ENCODE measurements at places on chromosomes 12 and 14.

- DNase-seq, result no peak
These were observed 5.8 kb upstream of the PSMC6 start for GRCh38 chr14:52701223-52701622.

DNA sequence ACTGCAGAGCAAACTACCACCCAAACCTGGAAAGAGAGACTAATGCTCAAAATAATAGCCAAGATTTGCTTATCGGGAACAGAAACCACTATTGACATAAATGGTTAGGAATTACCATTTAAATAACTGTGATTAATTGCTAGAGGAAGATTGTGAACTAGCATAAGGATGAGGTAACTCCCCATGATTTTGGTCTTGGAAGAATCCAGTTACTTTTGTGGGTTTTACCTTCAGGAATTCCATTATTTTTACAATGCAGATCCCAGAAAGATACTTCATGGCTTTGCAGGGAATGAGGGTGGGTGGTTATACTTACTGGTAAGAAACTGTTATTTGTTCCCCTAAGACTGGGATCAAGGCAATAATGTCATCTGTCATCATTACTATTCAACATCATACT lies 652.9 kb upstream of the FLRT2 start:
- DNase-seq, result no peak

- DNase-seq, result no peak
These were observed 65.1 kb downstream of the BAZ1A start for GRCh38 chr14:34810028-34810427.

DNA sequence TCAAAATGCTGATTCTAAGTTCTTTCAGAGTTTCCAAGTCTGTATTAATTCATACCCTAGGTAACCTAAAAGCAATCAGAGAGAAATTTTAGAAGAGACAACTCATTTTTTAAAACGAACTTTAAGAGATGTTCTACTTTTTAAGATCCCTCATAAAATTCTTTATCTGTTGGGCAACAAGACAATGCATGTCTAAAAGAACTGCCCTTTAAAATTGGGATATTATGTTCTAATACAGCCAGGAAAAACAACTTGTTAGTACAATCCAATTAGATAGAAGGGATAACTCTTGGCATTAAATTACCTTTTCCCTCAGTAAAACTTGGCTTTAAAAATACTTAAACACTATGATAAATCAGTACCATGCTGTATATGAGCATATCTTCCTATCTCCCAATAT lies 15.6 kb downstream of the DICER1 start:
- DNase-seq, result no peak

- DNase-seq, result no peak
These were observed 209.3 kb downstream of the TTC8 start for GRCh38 chr14:89033756-89034155.

GRCh38 chr12:92921877-92922276 lies 7.2 kb downstream of the EEA1 start:
- no peak for DNase-seq

GRCh38 chr14:61145034-61145902 lies 135.9 kb downstream of the TMEM30B start:
- peak; percentile 56 for DNase-seq

DNA sequence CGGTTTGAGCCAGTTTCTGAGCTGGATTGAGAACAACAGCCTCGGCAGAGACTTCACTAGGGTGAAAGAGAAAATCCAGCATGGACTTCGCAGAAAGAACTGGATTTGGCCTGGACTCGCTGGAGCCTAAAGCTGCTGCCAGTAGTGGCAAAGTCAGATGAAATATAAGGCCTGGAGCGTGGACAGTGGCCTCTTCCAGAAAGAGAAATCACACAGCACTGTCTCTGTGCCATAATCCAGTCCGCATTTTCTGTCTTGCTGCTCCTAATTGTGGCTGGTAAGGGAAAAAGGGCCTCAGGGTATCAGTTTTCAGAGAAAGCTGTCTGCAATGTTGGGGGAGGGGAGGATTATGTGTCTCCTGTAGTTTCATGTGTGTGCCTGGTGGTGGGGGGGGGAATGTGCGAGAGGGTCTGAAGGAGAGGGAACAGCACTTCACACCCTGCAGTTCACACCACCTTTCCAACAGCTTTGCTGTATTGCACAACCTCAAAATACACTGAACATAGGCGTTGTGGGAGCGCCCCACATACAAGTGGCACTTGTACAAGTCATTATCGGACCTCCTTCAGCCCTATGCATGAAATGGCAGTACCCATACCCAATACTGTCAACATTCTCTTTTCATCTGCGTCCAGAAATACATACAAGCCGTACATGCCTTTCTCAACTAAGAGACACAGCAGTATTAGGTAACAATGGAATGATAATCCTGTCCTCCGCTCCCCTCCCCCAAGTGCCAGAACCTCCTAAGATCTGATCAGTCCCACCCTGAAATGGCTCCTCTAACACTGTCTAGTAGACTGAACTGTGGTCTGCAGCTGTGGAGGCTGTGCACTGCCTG lies 107.5 kb upstream of the ATF7IP start:
- DNase-seq, result peak; percentile 97

DNA sequence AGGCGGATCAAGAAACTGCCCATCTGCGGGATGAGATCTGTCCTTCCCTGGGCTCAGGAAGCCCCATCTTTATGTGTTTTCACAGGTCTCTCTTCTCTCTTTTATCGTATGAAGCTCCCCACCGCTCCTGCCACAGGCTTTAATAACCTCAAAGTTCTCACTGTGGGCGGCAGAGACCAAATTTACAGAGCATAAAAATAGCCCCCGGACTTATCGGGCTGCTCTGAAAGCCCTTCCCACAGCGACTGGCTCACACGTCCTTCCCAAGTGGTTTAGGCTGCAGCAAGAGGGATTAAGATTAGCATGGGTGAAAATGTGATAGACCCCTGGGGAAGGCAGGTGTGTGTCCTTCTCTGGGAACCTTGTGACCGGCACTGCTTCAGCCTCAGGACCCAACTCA lies 47.8 kb downstream of the TESC start:
- no peak for DNase-seq

DNA sequence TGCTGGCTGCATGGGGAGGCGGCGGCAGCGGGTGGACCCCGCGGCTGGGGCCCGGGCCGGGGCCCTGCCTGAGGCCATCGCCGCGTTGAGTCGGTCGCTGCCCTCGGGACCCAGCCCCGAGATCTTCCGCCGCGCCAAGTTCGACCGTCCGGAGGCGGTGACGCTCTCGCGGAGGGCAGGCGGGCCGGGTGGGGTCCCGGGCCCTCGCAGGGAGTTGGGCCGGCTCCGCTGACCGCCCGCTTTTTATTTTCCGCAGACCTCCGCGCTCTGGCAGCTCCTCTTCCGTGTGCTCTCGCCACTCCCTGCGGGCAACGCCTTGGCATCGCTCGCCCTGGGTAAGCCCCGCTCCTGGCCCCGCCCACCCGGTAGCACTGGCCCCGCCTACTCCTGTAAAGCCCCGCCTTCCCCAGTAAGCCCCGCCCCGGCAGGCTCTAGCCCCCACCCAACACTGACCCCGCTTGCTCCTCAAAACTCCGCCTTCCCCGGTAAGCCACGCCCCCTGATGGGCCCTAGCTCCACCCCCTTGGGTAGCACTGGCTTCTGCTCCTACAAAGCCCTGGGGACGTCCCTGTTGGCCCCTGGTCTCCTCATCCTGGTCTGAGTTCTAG lies 424 bp downstream of the TEDC1 start:
- peak; percentile 68 for DNase-seq

DNA sequence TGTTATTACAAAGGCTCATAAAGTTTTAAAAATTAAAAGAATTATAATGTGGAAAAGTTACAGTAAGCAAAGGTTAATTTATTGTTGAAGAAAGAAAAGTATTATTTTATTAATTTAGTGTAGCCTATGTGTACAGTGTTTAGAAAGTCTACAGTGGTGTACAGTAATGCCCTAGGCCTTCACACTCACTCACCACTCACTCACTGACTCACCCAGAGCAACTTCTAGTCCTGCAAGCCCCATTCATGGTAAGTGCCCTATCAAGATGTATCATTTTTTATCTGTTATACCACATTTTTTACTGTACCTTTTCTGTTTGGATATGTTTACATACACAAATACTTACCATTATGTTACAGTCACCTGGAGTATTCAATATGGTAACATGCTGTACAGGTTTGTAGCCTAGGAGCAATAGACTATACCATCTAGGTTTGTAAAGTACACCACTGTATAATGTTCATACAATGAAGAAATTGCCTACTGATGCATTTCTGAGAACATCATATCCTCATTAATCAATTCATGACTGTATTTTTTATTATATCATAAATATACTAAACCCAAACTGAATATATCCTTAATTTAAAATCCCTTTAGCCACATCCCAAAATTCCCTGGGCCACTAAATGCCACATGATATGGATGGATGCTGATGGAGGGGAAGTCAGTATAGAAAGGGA lies 43.6 kb upstream of the NID2 start:
- DNase-seq, result no peak

GRCh38 chr14:43898687-43899086 lies 608.4 kb downstream of the FSCB start:
- DNase-seq, result no peak

- DNase-seq, result no peak
These were observed 332.6 kb downstream of the AEBP2 start for GRCh38 chr12:19771858-19772257.

DNA sequence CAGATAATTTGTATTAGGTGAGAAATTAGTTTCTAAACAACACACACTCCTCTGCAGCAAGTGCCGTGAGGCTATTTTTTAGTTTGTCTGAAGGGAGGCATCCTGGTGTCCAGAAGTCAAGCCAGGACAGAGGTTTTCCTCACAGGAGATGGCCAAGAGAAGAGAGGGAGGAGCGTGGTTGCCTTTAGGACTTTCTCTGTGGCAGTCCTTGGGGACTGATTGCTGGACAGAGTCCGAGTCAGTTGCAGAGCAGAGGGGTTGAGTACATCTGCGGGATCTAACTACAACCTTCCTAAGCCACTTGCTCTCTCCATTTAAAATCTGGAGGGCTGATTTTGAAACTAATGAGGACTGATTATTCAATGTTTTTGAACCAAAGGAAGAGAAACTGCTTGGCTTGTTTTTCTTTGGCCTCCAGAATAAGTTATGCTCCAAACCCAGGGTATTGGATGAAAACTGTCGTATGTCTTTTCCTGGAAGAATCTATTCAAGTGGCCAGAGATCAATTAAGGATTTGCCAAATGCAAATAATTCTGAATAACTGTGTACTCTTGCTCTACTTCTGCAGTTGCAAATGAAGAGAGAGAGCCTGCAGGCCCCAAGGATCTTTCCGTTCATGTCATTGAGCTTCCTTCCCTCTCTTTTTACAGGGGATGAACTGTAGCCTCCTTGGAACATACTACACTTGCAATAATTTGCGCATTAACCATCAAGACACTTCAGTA lies 1.2 kb downstream of the SLCO1C1 start:
- no peak for DNase-seq

GRCh38 chr14:97198813-97199212 lies 401.6 kb downstream of the VRK1 start:
- DNase-seq, result no peak

DNA sequence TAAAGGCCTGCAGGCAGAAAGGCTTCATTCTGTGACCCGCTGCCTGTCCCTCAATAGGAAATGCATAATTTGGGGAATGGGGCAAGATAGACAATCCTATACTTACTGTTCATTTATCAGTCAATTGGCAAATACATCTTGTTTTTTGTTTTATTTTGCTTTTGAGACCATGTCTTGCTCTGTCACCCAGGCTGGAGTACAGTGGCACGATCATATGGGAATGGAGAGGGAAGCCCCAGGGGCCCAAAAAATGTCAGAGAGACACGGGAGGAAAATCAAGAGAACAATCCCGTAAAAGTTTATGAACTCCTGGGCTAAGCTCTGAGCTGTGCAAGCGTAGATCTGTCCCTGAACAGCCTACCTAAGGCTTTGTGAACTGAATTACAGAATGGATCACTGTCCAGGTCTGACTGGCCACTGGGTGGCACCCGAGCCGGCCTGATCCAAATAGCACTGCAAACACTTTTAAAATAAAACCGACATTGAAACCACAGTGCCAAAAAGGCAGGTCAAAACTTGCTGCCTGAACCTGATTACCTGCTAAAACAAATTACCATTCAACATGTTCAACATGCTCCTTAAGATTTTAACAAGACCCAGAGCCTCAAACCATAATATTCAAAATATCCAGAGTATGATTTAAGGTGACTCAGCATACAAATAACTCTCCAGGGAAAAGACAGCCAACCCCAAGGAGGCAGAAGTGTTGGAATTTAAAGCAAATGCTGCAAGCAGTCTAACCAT lies 11.8 kb downstream of the COPS7A start:
- peak; percentile 38 for DNase-seq

- DNase-seq, result no peak
These were observed 1.1 kb upstream of the TSPAN31 start for GRCh38 chr12:57743769-57744168.

- no peak for DNase-seq
These were observed 9.2 kb downstream of the OAS2 start for GRCh38 chr12:112987561-112987960.

DNA sequence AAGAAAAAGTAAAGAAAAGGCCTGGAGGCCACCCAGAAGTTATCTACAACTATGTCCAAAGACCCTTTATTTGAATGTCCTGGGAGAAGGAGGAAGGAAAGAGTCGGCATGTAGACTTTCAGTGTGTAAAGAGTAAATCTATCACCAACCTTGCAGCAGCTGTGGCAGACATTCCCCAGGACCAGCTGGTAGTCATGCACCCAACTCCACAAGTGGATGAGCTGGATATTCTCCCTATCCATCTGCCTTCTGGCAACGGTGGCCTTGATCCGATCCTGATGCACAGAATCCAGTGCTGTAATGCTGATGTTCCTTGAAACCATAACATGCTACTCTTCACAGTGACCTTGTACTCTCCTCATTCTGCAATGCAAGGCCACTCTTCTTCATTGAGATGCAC lies 27.3 kb downstream of the KRT76 start:
- DNase-seq, result no peak

- DNase-seq, result no peak
These were observed 35.2 kb upstream of the TCL1B start for GRCh38 chr14:95651028-95651427.

DNA sequence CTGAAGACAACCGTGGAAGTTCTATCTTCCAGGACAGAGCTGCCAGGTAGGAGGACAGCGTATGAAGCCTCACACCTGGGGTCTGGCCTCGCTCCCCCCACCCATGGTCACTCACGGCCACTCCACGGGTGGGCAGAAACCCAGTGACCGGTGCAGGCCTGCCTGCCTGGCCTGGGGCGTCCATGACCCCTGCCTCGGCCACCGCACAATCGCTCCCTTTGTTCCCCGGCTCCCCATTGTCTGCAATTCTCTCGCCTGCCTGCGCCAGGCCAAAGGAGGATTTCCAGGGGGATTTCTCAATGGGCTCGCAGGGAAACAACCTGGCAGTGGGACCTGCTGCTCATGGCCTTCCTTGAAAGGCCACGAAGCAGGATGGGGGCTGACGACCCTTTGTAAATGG lies 22.6 kb downstream of the CCDC85C start:
- DNase-seq, result no peak

- no peak for DNase-seq
These were observed 1.4 kb downstream of the APAF1 start for GRCh38 chr12:98646294-98647090.

Data from NCI-H345 (cell line).